RKO (cell line): ENCODE measurements at places on chromosomes 3 and 15.
A peak's percentile ranks its signal among the peaks of the same experiment; 100 is the strongest.

DNA sequence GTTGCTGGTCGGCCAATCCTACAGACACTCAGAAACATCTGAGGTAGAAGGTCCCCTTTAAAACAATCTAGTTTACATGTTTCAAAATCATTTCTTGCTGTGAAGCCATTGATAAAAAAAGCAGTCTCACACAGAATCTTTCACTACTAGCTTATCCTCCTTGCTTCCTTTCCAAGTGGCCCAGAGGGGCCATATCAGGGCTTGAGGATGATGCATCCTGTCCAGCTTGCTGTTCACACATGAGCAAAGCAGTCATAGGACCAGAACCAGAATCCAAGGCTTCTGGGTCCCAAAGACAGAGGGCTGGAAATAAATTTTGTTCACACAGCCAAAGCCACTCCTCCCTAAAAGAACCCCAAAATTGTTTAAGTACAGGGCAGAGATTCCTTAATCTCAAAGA lies 9.2 kb upstream of the LYZL4 start:
- no peak for DNase-seq

- DNase-seq, result no peak
Measured at GRCh38 chr3:22939349-22939748, 263.8 kb upstream of the UBE2E2 start.

DNA sequence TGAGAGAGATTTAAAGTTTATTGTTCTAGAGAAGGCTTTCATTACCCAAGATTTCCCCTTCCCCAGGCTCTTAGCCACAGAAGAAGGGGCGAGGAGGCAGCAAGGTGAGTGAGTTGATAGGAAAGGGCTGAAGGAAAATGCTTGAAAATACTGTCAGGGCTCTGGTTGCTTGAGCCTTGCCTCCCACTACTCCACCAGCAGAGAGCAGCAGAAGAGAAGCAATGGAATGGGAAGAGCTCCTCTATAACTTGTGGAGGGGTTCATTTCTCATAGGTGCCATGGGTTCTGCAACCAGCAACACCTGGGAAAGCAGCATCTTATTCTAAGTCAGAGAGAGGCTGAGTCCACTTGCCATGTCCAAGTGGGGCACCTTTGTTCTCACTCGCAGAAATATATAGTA lies 184.0 kb upstream of the CNTN6 start:
- DNase-seq, result no peak

GRCh38 chr15:70055601-70056051 lies 42.1 kb downstream of the TLE3 start:
- DNase-seq, result no peak

DNA sequence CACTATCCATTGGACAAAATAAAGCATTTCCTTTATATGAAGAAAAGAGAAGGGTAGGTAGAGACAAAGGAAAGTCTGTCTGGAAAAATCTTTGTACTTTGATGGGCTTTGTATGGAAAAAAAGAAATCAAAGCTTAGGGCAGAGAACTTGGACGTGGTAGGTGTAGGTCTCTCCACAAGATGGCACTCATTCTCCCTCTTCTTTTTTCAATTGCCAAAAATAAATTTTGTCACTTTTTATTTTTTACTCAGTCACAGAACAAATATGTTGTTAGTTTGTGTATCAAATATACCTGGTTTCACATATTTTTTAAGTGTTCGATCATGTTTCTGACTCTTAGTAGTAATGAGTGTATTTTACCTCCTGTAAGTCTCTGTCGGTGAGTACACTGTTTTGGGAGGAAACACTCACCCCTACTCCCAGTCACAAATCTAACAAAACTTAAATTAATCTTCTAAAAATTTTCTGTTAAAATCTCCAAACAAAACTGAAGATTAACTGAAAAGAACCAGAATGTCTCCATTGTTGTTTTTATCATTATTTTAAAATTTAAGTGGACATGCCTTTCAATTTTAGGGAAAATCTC lies 415.8 kb upstream of the GOLIM4 start:
- DNase-seq, result peak; percentile 20

- DNase-seq, result no peak
Measured at GRCh38 chr3:32862247-32862935, 44.6 kb downstream of the TRIM71 start.

- no peak for DNase-seq
Measured at GRCh38 chr3:61780455-61781228, 219.3 kb downstream of the PTPRG start.

DNA sequence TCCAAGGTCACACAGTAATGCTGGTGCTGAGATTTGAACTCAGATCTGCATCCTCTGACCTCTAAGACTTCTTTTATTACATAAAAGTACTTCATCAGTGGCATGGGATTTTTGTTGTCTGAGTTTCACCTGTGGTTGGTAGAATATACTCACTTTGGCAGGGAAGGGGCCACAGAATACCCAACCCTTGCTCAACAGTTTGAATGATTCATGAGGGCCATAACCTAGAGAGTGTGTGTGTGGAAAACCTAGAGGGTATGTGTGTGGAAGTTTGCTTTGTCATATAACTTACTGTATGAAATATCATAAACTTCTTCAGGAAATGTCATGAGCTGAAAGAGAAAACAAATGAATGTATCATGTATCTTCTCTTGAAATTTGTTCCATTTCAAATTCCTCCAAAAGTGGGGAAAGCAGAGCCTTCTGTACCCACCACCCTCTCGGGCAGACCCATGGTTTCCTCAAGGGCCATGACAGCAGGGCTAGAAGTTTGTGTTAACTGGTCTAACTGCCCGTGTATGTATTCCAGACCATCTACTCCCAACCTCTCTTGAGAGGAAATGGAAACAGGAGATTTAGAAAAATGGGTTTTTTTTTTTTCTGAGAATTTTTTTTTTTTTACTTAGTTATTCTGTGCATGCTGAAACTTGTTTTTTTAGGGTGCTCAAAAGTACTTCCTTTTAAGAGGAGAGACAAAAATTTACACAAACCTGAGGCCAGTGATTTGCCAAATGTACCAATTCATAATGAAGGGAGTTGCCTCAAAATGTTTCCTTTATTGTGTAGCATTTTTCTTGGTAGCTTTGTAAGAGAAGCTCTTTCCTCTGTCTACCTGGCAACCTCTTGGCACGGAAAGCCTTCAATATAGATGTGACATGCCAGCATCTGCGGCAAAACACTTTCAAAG lies 127.0 kb downstream of the TPRG1 start:
- DNase-seq, result no peak

DNA sequence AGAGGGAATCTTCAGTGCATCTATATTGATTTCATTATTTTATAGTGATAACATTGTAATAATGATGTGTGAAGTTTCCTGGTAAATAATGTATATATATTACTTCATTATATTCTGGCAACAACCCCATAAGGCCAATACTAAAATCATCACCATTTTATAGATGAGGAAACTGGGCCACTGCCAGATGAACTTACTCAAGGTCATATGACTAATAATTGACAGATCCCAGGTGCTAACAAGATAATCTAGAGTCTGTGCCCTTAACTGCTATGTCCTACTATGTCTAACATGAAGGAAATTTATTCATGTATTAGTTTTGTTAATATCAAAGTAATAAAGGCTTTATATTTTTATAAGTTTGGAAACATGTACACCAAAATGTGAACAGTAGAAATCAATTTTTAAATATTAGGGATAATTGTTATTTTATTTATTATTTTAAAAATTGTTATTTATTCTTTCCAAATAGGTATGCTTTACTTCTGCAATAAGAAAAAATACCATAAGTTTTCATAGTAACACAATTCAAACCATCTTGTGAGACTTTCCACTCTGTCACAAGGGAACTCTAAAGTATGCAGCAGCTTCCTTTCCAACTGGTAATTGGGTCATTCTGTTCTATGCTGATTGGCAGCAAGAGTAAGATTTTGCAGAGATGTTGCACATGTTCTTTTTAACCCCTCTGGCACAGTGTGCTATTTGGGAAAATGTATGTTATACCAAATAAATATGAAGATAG lies 90.8 kb upstream of the CMC1 start:
- no peak for DNase-seq

DNA sequence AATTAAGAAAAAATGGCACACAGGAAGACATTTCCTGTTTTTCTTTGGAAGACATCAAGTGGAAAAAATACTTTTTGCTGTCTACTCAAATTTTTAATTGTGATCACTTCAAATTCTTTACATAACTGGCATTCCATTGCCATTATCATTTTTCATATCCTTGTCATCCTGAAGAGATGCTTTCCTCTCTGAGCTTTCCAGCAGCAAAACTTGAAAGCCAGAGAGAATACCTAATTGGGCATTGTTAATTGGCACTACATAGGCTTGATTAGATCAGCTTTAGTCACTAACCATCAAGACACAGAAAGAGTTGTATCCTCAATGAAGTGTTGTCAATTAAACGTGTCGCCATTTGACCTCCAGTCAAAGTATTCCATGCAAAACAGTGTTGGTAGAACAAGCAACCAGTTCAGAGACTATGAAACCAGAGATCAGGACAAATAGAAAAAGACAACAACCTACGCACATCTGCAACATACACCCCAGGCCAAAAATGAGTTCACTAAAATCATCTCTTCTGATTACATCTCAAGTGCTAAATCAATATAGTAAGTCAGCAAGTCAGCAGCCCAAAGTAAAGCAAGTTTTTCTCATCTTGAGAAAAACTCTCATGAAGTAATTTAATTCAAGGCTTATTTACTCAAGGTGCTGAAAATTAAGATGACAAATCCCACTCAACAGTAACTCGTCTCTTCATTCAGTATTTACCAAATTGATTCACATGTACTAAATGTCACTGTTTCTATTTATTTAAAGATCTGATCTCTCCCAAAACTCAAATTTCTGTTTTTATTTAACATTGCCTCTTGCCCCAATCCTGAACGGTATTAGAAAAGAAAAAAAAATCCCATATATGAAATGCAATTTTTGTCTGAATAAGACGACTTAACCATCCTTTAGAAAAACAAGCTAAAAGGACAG lies 123.0 kb downstream of the SUCLG2 start:
- no peak for DNase-seq

GRCh38 chr15:91698241-91698640 lies 155.3 kb upstream of the SLCO3A1 start:
- no peak for DNase-seq

GRCh38 chr15:48855501-48856440 lies 22.2 kb upstream of the EID1 start:
- DNase-seq, result peak; percentile 52

GRCh38 chr3:189260556-189261493 lies 89.1 kb downstream of the TPRG1 start:
- no peak for DNase-seq

DNA sequence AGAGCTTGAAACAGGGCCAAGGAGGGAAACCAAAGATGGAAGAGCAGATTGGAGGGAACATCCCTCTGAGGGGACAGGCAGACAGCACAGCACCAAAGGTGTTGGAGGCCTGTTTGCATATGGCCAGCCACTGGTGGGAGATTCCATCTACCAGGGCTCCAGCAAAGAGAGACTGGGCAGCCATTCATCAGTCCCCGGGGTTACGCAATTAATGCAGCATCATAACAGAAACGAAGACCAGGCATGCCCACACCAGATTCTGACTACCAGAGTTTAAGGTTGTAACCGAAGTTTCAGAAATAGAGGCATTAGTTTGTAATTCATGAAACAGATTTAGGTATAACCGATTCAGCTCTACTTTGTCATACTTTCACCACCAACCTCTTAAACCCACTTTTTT lies 58.1 kb downstream of the COL8A1 start:
- no peak for DNase-seq

GRCh38 chr3:179658606-179659005 lies 5.8 kb downstream of the USP13 start:
- no peak for DNase-seq

- DNase-seq, result no peak
Measured at GRCh38 chr15:43794269-43795037, 2.3 kb downstream of the SERF2 start.

DNA sequence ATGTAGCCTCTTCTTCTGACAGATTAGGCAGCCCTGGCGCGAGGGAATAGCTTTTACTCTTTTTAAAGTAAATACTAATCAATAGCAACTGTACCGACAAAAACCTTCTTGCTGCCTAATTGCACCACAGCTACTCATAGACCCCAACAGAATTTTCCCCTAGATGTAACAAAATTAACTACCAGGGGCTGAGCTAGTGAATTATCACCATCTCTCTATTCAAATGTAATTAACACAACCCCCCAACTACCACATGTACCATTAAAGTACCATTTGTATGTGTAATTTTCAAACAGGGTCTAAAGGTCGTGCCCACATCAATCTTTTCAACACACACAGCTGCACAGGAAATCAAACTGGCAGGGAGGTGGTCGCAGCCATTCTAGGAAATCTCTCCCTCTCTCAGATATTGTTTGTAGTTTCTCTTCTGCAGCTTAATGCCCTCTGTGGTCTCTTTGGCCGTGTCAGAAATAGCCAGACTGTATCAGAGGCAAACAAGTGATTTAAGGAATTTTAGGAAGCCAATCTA lies 322.9 kb downstream of the RORA start:
- no peak for DNase-seq

DNA sequence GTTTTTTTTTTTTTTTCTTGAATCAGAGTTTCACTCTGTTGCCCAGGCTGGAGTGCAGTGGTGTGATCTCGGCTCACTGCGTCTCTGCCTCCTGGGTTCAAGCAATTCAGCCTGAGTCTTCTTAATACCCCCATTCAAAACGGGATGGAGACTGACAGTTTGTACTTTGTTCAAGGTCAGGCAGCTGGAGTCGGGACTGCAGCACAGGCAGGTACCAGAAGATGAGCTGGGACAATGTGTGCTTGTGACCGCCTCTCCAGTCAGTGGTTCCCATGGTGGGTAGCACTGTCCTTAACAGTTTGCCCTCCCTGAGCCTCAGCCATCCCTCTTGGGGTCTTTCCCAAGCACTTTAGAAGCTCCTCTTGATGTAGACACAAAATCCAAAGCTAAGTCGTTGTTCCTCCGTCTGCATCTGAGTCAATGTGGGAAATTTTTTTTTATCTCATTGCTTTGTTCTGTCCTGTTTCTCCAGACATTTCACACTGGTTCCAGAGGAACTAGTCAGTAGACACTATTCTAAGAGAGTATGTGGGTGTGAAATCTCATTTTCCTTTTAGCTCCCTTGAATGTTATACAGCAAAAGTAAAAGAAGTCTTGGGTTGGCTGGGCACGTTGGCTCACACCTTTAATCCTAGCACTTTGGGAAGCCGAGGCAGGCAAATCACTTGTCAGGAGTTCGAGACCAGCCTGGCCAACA lies 5.3 kb upstream of the TTLL13 start:
- DNase-seq, result no peak

GRCh38 chr15:67025719-67026609 lies 39.4 kb upstream of the SMAD3 start:
- DNase-seq, result no peak

- DNase-seq, result no peak
Measured at GRCh38 chr15:48627260-48627940, 18.1 kb downstream of the FBN1 start.

DNA sequence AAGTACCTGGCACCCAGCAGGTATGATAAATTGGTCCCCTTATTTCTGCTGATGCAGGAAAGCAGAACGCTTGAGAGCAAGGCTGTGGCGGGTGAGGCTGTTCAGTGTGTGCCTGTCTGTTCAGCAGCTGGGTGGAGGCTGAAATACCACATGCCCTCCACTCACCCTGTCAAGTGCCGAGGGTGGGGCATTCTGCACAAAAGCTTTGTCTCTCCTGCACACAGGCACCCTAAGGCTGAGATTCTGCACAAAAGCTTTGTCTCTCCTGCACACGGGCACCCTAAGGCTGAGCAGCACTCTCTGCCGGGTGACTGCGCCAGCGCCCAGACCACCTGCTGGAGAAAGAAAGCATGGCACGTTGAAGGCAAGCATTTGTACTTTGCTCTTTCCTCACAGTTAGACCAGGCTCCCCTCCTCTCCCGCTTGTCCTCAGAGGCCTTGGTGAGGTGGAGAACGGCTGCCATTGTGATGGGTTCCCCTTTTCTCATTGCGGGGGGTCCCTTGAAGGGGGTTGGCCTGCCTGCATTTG lies 97.5 kb downstream of the BDH1 start:
- peak; percentile 78 for DNase-seq

GRCh38 chr15:79779746-79780145 lies 117.1 kb downstream of the MTHFS start:
- no peak for DNase-seq
